ENCODE measurements at places on chromosomes 6 and 20. TPM values are rescaled to one million over a fixed set of nuclear protein-coding genes. Genes with fewer than 3 reads are reported as not detected.

VWA7 gene
- total RNA-seq: 12.1 TPM

HLA-DRB1 gene
- 32.4 TPM for total RNA-seq

RNF114 gene
- total RNA-seq: 47.6 TPM

SAMD10 gene
- total RNA-seq: 5.7 TPM

MDN1 gene
- 23.4 TPM for total RNA-seq

NKX2-4 gene
- total RNA-seq: not detected

PTCRA gene
- not detected for total RNA-seq

PIM1 gene
- 27.8 TPM for total RNA-seq

ZC2HC1B gene
- not detected for total RNA-seq

RAMACL gene
- 0.43 TPM for total RNA-seq

SLC22A1 gene
- 0.51 TPM for total RNA-seq

C20orf144 gene
- total RNA-seq: not detected

TAGAP gene
- total RNA-seq: 1.7 TPM

FAM217A gene
- total RNA-seq: not detected

ATP6V1G2 gene
- total RNA-seq: 2.2 TPM

JAG1 gene
- 24.4 TPM for total RNA-seq

GABBR1 gene
- total RNA-seq: 19.0 TPM

RPN2 gene
- 100 TPM for total RNA-seq

ADGRF5 gene
- total RNA-seq: 48.0 TPM

TCF21 gene
- 5.2 TPM for total RNA-seq

TRIM10 gene
- not detected for total RNA-seq

TP53TG5 gene
- total RNA-seq: 0.73 TPM

TPBG gene
- 2.8 TPM for total RNA-seq

LSM14B gene
- 55.2 TPM for total RNA-seq

CCHCR1 gene
- 12.3 TPM for total RNA-seq

LINC00237 gene
- total RNA-seq: not detected

Data from Right ventricle myocardium inferior (tissue), 1 donor.